ENCODE measurements at places on chromosomes 7 and 10.
A peak's percentile ranks its signal among the peaks of the same experiment; 100 is the strongest.

- DNase-seq: no peak
These were observed 205.5 kb upstream of the CDC14C start for GRCh38 chr7:48718731-48719378.

DNA sequence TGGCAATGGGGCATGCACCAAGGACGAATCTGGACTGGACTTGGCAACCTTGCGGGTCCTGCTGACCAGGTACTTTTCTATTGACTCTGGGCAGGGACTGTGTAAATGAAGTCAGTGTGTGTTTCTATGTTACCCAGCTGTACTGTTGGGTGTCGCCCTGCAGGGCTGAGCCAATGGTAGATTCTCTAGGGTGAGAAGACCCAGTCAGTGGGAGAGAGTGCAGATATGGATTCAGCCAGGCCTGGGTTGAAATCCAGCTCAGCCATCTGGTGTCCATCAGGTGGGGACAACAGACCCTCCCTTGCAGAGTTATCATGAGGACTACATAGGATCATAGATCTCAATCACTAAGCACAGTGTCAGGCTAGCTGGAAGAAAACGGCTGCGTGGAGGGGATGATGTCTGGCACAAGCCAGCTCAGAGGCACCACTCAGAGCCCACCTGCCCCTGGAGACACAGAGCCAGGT, 4.9 kb upstream of the PPIF start:
- no peak for DNase-seq

- DNase-seq: no peak
These were observed 155.0 kb downstream of the SKAP2 start for GRCh38 chr7:26709210-26709990.

DNA sequence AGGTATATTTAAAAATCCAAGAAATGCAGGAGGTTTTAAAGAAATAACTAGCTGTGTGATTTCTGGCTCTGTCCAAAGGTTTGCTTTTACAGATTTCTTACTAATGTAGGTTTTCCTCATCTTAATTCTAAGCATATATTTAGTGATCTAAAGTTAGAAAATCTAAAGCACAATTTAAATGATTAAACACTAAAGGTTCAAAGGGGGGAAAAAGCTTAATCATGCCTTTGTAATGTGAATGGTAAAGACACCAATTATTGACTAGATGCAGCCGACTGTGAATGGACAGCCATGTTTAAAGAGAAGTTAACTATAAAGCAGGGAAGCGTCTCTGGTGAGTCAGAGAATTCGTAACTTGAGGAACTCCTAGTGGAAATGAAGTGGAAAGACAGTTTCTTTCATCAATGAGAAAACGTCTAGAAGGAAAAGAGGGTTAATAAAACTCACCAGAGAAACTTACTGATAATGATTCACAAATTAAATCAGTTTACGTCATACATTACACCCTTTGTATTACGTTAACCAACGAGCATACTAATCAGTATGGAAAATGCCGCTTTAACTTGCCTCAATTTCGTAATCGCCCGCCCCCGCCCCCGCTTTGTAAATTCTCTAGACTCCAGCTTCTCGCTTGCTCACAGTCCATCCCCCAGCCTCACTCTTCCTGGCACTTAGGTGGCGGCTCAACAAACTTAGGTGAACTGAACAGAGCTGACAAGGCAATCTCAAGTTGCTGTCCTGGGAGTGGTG, 1.1 kb upstream of the HBP1 start:
- peak; percentile 88 for DNase-seq

- DNase-seq: no peak
These were observed 455.3 kb downstream of the REEP3 start for GRCh38 chr10:63976538-63976937.

DNA sequence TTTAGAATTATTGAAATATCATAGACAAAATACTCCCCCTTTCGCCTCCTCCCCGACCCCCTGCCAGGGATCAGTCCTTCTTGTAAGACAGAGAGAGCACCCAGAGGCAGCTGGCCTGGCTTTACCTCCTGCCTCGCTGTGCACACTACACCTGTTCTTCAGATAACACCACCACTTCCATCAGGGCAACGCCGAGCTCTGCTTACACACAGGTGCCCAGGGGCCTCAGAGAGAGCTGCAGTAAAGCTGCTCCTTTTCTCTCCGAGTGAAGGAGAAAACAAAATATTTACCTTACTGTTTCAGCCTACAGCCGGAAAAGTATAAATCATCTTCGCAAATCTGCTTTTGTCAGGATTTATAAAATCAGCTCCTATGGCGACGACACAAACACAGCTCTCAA, 80.7 kb downstream of the HIPK2 start:
- no peak for DNase-seq

DNA sequence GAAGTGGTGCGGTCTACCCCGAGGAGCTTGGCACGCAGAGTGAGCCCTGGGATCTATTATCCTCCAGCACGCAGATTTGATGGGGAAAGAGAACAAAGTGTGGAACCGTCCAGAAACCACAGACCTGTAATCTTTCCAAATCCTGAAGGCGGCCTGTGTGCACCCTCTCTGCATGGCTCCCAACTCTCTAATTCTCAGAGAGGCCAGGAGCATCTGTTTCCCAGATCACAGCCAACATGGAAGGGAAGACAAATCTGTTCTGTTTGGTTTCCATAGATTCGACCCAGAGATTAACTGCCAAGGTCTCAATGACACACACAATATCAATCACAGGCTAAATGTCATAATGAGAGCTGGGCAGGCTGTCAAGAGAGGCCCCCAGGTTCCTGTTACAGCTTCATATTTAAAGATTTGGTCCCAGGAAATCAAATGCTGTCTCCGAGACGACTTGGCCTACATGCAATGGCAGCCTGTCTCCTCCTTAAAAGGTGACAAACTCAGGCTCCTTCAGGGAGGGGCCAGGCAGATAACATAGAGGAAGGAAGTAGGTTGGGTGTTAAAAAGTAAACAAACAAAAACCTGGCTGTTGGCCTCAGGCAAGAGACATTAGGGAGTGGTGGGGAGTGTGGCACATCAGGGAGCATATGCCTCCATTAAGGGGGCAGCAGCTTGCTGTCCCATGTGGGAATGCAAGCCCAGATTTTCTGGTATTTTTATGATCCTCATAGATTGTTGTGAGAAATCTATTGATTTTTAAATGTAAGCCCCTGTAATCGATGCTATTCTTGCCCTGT, 48.8 kb upstream of the SAMD8 start:
- no peak for DNase-seq

DNA sequence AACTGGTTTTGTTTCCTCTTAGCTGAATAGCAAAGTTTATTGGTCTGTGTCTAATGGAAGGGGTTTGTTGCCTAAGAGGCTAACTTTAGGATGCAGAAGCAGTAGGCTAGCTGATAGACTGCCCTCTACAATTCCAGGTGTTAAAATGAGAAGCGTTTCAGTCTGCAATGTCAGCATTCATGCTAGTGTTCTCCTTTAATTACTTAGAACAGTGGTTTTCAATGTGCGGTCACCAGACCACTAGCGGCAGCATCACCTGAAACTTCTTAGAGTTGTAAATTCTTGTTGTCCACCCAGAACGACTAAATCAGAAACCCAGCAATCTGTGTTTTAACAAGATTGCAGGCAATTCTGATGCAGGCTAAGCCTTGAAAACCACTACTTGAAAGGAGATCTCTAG, 392.9 kb downstream of the IPMK start:
- no peak for DNase-seq

- DNase-seq: no peak
These were observed 30.1 kb downstream of the SEMA3D start for GRCh38 chr7:85156661-85157208.

DNA sequence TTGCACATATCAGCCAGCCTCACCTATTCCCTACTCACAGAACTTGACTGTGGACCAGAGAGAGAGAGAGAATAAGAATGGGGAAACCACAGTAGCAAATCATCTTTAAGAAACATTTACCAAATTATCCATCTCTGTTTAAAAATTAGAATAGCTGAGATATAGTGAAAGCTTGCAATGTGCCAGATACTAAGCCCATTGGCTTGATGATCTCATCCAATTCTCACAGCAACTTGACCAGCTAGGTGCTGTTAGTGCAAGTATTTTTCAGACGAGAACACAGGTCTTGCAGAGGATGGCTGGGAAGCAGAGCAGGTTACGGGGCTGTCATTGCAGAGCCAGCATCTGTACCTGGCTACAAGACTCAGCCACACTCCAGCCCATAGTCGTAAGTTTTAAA, 50.9 kb downstream of the KLF6 start:
- no peak for DNase-seq

DNA sequence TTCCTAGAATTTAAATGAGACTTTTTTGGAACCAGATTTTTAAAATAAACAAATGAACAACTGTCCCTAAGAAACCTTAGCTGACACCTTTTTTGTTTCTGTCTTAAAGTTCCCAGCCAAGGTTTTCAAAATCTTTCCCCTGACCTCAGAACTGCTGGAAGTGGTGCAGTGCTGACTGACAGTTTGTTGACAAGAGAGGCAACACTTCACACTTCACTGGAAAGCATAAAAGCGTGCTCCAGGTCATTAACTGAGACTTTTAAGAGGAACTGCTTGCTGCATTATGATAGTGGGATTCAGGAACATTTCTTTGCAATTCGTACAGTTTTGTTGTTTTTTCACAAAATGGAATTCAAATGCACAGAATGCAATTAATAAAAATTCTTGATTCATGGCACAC, 36.2 kb downstream of the SYPL1 start:
- no peak for DNase-seq

GRCh38 chr10:4013651-4014121, 228.7 kb upstream of the KLF6 start:
- DNase-seq: no peak

DNA sequence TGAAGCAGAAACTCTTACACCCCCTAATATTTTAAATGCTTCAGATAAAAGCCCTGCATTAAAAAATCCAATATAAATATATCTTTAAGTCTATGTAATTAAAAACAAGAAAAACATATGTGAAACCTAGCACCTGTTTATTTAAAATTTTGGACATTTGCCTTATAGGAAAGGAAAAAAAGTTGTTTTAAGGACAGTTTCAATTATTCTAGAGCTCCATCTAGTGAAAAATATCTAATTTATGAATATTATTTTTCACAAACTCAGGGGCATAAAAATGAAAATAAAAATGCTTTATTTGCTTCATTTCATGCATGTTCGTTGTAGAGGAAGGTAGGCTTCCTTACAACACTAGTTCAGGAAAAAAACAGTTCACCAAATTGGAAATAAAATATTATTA, 26.1 kb downstream of the ENKUR start:
- no peak for DNase-seq

DNA sequence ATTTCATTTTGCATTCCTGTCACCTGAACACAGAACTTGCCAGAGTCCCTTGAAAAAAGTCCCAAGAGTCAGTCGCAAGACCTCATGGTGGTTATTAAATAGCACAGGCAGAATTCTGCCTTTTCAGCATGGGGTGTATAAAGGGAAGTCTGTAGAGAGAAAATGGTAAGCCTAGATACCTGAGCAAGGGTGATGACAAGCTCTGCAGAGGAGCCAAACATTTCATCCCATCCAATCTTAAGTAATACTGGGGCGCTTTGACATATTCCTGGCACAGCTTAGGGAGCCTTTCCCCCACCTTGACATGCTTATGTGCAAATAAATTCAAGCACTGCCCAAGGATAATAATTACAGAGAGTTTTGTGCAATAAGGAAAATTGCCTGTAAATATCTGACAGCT, 213.0 kb downstream of the INHBA start:
- no peak for DNase-seq

DNA sequence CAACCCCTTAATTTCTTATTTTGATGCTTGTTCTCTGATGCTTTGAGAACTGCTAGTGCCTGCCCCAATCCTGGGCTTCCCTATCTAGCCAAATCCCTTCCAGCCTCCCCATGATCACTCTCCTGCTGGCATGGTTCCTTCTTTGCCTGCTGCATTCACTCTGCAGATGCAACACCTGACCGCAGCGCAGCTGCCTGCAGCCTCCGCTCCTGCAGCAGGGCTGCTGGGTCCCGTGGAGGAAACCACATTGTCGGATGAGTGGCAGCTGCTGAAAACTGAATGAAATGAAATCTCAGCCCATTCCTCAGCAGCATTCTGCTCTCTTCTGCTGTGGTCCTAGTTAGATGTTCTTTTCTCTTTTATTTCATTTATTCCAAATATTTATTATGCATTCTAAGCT, 320.3 kb downstream of the CCDC3 start:
- no peak for DNase-seq

DNA sequence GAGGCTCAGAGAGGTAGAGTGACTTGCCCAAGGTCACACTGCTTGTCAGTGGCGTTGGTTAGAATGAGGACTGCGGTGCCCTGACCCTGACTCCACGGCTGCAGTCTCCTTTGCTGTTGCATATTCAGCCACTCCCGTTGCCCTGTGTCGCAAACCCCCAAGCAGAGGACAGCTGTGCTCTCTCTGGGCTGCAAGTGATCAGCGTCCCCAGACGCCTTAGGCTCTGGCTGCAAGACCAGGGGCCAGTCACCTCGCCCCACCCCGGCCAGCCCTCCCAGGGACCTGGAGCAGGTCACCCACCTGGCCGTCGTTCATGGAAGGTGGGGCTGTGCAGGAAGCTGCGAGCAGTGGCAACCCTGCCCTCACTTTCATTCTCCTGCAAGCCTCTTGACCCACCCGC, 51.7 kb upstream of the NANOS1 start:
- DNase-seq: no peak

- DNase-seq: no peak
These were observed 133.7 kb upstream of the TNS3 start for GRCh38 chr7:47715631-47716068.

- no peak for DNase-seq
These were observed 68.1 kb upstream of the CDK6 start for GRCh38 chr7:92904244-92905131.

DNA sequence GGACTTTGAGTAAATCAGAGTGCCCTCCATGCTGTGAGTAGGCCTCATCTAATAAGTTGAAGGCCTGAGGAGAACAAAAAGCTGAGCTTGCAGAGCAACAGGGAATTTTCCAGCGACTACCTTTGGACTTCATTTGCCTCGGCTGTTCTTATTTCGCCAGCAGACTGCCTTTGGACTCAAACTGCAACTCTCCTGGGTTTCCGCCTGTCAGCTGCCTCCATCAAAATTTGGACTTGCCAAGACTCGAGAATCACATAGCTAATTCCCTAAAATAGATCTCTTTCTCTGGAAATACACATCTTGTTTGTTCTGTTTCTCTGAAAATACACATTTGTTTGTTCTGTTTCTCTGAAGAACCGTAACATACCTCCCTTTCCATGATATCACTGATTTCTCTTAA, 93.8 kb downstream of the ITGB8 start:
- no peak for DNase-seq

GRCh38 chr7:79880312-79880711, 254.3 kb upstream of the GNAI1 start:
- DNase-seq: peak; percentile 95
